CD8-positive, alpha-beta T cell (primary cell): ENCODE measurements at places on chromosomes 5 and 9.

DNA sequence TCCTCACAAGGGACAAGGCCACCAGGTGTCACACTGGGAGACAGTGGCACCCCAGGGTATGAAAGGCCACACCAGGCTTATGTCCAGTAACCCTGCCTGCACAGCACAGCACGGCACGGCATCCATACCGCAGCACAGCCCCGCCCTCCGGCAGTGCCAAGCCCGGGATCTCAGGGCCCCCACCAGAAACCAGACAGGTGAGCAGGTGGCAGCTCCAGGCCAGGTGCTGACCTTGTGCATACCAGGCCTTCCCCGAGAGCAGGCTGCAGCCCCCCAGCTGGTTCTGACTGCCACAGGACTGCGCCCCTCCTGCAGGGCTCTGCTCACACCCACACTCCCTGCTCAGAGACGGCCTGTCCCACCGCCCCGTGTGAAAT lies 56.5 kb downstream of the ADAMTS2 start:
- DNase-seq = no peak

GRCh38 chr9:95954940-95955339 lies 79.4 kb downstream of the ERCC6L2 start:
- no peak for DNase-seq

- DNase-seq = no peak
These were observed 26.5 kb downstream of the NANS start for GRCh38 chr9:98083061-98083501.

DNA sequence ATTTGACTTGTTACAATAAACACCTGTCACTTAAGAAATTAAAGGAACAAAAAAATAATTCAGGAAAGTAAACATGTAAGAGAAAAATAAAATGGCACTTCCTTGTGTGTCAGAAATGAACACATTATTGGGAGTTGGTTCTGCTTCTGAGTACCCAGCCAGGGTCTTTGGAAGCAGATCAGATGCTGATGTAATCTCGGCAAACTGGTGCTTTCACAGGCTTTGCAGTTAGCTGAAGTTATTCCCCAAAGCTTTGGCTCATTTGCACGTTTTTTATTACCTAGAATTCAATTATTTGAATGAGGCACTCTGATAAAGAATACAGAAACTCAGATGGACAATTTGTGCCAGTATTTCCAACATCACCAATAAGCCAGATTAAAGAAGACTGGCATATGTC lies 10.9 kb downstream of the CDH18 start:
- DNase-seq = no peak

DNA sequence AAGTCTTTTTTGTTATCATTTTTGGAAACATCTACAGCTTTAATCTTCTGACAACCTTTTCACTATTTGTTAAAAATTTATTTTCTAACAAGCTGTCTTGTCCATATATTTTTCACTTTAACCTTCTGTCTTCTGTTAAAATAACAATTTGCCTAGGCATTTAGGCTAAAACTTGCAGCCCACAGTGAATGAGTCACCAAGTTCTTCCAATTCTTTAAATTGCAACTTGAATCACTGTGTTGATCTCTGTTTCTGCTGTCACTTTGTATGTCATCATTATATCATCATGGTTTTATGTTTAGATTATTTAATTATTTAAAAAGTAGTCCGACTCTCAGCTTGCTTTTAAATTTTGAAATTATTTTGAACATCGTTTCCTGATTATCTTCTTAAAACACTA lies 473.8 kb upstream of the PTPRD start:
- no peak for DNase-seq

DNA sequence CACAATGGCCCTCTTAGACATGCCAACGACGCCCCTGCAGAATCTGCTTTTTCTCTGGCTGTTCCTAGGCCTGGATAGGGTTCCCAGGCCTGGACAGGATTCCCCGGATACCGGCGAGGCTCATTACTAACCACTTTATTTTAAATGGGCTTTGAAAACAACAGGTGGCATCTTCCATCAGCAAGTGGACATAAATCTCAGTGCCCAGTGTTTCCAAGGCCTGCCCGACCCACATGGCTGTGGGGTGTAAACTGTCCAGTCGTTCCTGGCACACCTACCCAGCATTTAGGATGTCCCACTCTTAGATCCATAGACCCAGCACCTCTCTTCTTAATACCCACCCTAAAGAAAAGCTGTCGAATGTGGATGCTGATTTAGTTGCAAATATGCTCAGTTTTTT lies 896 bp downstream of the CMBL start:
- no peak for DNase-seq

- DNase-seq = no peak
These were observed at the start of gene PLCXD3 for GRCh38 chr5:41510176-41510831. Gene PLCXD3 (minus strand): TSS chr5:41510601. CDS start chr5:41510526, 75 bp downstream.
